Breast epithelium (tissue), 4 donors: ENCODE measurements at places on chromosomes 5 and 9. TPM values are rescaled to one million over a fixed set of nuclear protein-coding genes. Genes with fewer than 3 reads are reported as not detected.
A peak's percentile ranks its signal among the peaks of the same experiment; 100 is the strongest.

DNA sequence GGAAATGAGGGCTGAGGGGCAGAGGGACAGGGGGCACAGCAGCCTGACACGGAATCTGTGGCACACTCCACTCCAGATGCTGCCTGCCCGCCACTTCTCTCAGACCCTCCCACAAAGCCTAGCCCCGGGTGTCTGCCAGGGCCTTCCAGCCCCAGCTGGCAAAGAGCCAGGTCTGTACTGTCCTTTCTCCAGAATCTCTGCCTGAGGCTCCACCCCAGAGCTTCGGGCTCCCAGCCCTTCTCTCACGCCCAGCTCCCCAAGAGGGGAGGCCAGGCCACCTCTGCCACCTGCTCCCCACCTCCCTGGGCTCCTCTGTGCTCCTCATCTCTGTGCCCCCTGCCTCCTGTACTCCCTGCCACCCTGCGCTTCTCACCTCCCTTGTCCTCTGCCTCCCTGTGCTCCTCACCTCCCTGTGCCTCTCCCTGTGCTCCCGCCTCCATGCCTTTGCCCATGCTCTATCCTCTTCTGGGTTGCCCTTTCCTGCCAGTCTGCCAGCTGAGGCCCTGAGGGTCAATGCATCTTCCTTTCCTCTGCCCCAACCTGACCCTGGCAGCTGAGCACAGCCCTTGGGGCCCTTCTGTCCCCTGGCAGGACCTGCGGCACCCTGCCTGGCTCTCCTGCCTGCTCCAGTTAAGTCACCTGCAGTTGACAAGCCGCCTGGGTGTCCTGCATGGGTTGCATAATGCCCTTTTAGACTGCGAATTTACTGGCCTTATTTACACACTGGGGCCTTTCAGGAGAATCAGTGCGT lies 36.4 kb downstream of the RASGEF1C start:
- DNase-seq: peak; percentile 12
- H3K36me3 ChIP-seq: no peaks in the 10 kb centered on the region
- H3K27ac ChIP-seq: no peak overlapping the region
- H3K27me3 ChIP-seq: no peaks in the 10 kb centered on the region
- H3K4me1 ChIP-seq: no peaks in the 10 kb centered on the region

- H3K36me3 ChIP-seq: no peaks in the 10 kb centered on the region
- H3K4me3 ChIP-seq: no peak overlapping the region
- DNase-seq: no peak
- peak overlapping the region; percentile 82 for H3K27ac ChIP-seq
Measured at GRCh38 chr9:131678499-131679111, 61.3 kb downstream of the RAPGEF1 start.

DNA sequence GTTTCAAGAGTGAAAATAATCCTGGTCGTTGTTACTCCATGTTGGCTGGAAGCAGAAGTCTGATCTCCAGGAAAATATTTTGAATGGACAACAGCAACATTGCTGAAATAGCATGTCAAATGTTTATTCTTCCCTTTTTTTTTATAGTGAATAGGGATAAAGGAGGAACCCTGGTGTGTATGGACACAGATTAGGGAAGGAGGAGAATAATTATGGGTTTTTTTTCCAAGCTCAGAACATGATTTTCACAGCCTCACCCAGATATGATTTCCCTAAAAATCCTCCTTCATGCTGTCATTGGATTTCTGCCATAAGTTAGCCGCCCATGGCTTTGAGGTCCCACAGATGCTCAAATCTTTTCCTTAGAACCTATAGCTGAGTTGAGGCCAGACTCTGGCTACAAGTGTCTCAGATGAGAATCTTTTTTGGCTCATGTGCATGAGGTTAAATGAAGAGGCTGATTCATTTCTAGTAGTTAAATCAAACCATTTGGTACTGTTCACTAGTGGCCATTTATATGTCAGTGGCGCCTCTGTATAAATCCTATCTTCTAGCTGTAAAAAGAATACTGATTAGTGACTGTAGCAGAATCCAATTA lies 65.5 kb upstream of the LIFR start:
- DNase-seq: no peak
- no peak overlapping the region for H3K4me3 ChIP-seq
- H3K36me3 ChIP-seq: no peaks in the 10 kb centered on the region
- no peaks in the 10 kb centered on the region for H3K4me1 ChIP-seq

DNA sequence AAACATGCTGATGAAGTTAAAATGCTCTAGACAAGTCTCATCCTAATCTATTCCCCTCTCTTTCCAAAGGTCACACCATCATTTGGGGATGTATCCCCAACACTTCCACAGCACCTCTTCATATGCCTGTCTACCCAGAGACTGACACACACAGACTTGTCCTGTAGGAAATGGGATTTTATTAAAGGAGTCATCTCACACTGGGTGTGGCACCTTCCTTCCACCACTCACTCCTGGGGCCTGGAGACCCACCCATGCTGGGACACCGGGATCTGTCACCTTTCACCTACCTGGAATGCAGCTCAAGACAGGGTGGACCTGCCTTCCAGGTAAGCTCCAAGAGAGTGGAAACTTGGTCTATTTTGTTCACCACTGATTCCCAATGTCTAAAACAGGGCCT lies 99.4 kb upstream of the HAND1 start:
- DNase-seq: no peak
- no peaks in the 10 kb centered on the region for H3K36me3 ChIP-seq
- no peak overlapping the region for H3K4me3 ChIP-seq
- H3K27ac ChIP-seq: no peak overlapping the region

- H3K27ac ChIP-seq: peak overlapping the region; percentile 81
- H3K4me1 ChIP-seq: peaks cover 28% of the 10 kb centered on the region
- DNase-seq: no peak
- H3K4me3 ChIP-seq: no peak overlapping the region
Measured at GRCh38 chr9:2024888-2025782, 10.0 kb downstream of the SMARCA2 start.

SLC23A1 gene
- total RNA-seq: not detected

PCDHA1 gene
- total RNA-seq: not detected

DNA sequence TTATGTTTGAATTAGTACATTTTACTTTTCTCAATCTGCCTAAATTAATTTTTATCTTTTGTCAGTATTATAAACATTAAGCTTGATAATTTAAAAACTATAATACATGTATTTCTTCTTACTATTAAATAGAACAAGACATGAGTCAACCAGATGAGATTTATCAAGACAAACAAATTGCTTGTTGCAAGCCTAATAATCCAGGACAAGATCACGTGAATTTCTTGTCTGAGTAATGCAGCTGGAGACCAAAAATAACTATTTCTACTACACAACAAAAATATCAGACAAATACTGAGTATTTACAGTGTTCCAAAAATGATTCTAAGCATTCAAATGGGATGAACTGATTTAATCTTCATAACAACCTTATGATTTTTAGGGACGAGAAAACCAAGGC lies 339.1 kb upstream of the PRR16 start:
- no peaks in the 10 kb centered on the region for H3K27me3 ChIP-seq
- H3K4me3 ChIP-seq: no peak overlapping the region
- DNase-seq: no peak

DNA sequence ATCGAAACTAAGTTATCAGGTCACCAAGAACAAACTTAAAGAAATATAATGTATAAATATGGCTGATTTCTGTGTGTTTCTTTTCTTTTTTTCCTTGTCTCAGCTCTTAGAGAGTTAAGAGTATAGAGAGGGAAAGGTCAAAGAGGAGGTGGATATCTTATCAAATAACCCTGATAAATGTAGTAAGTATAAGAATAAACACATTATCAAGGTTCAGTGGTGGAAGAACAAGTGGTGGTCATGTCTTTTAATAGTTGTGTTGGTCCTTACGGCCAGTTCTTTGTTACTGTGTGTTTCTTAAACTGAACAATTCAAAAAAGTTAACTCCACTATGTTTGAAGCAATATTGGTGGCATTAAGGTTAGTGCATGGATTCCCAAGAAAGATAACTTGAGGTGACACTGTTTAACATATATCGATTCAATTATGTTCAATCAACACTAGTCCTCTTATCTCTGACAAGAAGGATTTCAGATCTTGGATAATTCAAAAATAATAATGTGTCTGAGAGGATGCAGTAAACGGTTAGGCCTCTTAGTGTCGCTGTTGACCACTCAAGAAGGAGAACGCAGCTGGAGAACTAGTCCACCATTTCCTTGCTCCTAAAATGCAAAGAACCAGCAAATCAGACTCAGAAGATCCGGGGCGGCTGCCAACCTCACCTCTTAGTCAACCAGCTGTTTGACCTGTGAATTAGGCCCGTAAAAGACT lies at the start of gene PCDHGA3:
TSS of gene PCDHGA3 (plus strand) at position 588 of the 711 bp plus-strand sequence. CDS start 205 bp downstream, outside the sequence.
- no peaks in the 10 kb centered on the region for H3K27me3 ChIP-seq
- H3K4me1 ChIP-seq: no peaks in the 10 kb centered on the region
- no peaks in the 10 kb centered on the region for H3K36me3 ChIP-seq
- H3K4me3 ChIP-seq: peak within 1 kb of the TSS; percentile 13

- no peaks in the 10 kb centered on the region for H3K27me3 ChIP-seq
- H3K27ac ChIP-seq: no peak overlapping the region
- H3K4me3 ChIP-seq: no peak overlapping the region
- no peak for DNase-seq
- H3K36me3 ChIP-seq: no peaks in the 10 kb centered on the region
- no peaks in the 10 kb centered on the region for H3K4me1 ChIP-seq
Measured at GRCh38 chr9:109277451-109277850, 43.4 kb downstream of the EPB41L4B start.
